Fibroblast of lung (primary cell): ENCODE measurements at places on chromosomes 3 and 15.

- no peak for DNase-seq
These were observed 62.7 kb upstream of the CCR4 start for GRCh38 chr3:32888739-32889138.

DNA sequence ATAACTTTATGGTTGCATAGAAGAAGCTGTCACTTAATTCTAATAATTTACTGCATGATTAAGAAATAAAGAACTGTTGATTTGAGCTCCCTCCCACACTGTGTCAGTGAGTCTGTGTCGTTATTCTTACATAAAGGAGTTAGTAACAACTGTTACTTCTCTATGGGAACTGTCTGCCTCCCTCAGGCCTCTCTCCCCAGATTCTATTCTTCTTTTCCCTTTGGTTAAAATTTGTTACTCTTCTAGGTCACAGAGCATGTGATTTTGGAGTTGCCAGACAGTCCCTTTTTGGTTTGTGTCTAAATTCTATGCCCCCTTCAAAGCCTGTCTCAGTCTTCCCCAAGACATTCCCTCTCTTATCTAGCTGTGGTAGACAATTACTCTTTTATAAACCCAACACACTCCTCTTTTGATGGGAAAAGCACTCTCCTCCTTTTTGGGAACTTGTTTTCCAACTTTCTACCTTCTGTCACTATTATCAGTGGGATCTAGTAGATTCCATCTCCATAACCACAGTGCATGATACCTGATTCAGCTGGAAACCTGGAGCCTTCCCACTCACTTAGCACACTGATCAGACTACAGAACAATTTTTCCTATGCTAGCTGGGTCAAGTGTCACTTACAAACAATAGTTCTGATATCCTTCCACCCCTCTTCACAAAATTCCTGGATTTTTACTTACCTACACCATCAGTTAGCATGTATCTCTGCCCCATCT lies 422.1 kb upstream of the TGFBR2 start:
- DNase-seq: no peak

- no peak for DNase-seq
These were observed 46.6 kb upstream of the MRPL3 start for GRCh38 chr3:131549340-131549739.

DNA sequence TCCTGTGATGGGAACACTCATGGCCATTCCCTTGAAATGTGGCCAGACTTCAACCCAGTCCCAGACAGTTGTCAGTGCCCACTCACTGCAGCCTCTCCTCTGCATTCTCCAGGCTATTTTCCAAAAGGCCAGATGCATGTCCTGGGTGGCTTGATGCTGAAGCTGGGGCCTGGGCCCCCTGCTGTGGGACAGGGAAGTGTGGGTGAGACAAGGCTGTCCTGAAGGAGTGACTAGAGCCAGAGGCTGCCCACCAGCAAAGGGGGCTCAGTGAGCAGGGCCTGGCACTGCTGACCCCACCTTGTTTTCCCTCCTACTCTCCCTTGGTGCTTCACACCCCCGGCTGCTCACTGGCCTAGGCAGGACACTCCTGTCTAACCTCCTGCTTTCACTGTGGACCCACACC lies 11.9 kb downstream of the CISH start:
- DNase-seq: no peak

DNA sequence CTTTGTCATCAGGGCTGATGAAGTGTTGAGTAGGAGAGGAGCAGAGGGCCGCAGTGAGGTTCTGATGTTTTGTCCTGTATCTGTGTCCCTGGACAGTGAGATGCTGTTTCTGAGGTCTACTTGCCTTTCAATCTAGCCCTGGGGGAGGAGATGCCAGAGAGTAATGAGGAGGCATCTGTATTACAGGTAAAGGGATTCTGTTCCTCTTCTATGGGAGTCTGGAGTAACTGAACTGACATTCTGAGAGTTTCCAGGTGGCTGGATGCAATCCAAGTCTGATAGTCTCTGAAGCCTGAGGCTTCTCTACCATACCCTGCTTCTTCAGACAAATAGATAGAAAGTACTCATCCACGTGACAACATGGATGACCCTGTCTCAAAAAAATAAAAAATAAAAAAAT lies 60.9 kb downstream of the IL12A start:
- no peak for DNase-seq

GRCh38 chr3:133750259-133750656 lies 4.1 kb downstream of the TF start:
- no peak for DNase-seq

GRCh38 chr3:194657439-194657838 lies 14.6 kb downstream of the LSG1 start:
- no peak for DNase-seq

GRCh38 chr15:64586259-64586870 lies 126.0 kb downstream of the ZNF609 start:
- DNase-seq: no peak
